Lung microvascular endothelial cell (primary cell): ENCODE measurements at places on chromosomes 11 and 22.

GRCh38 chr11:83617671-83618070 lies 331.5 kb upstream of the CCDC90B start:
- DNase-seq: no peak

GRCh38 chr11:75719340-75720239 lies 2.0 kb downstream of the MOGAT2 start:
- no peak for DNase-seq

GRCh38 chr11:132310390-132311375 lies 940.3 kb downstream of the NTM start:
- no peak for DNase-seq

DNA sequence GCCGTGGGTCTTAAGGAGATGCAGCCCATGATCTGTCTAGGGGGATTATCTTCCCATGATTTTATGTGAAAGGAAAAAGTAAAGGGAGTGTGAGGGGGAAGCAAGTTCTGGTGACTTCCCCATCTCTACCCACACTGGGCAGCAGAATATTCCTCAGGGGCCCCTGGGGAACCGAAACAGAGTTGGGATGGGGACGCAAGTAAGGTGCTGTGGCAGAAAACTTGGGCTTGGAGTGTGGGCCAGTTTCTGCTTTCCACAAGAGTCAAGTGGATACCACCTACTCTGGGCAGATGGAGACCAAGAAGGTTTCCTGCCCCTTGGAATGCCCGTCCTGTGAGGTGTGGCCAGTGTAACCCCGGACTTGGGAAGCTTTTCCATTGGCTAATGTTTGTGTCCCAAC lies 64.4 kb downstream of the SGSM3 start:
- no peak for DNase-seq

- no peak for DNase-seq
Measured at GRCh38 chr22:47850644-47851151, 1088.2 kb downstream of the TBC1D22A start.

DNA sequence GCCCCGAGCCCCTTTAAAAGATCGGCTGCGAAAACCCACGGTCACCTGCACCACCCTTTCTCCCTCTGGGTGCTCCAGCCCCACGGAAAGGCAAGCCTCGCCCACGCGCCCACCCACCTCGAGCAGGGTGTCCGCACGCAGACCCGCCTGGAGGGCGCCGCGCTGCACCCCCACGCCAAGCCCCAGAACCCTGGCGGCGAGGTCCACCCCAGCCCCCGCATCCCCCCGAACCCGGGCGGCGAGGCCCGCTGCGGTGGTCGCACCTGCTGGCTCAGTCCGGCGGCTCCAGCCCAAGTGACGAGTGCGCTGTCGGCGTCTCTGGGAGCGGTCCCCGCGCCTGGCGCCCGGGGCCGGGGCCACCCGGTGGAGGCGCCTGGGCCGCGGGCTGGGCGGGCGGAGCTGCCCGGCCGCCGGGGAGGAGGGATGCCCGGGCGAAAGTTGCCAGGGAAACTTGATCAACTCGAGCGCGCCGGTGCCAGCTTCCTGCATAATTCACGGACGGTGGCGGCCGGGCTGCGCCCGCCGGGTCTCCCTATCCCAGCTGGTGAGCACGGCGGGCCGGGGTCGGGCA lies 1.1 kb downstream of the SHANK2 start:
- no peak for DNase-seq

DNA sequence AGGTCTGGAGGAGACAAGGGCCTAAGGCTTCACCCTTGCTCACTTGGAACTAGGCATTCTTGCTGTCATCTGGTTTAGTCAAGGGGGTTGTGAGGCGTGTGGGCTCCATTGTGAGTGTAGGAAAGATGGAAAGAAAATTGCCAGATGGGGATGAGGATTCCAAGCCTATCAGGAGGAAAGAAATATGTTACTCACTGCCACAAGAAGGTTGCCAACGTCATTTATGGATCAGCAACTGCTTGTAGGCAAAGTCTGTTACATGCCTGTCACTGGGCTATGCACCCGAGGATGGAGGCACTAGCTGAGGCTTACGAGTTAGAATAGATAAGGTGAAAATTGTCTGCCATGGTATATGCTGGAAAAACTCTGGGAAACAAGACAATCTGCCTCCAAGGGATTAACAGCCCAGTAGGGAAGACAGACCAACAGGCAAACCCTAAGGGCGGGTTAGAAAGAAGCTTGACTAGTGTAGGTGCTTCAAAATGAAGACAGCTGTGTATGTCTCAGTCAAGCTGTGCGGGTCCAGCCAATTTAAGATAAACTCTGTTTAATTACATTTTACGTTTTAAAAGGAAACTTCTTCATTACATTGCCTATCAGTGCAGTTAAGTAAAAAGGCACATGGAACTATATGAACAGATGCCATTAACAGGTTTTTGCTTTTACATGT lies 47.4 kb downstream of the SNX19 start:
- no peak for DNase-seq

GRCh38 chr11:57772562-57772961 lies 11.0 kb downstream of the CTNND1 start:
- no peak for DNase-seq

GRCh38 chr11:104451197-104451893 lies 287.4 kb upstream of the PDGFD start:
- no peak for DNase-seq

- DNase-seq: no peak
Measured at GRCh38 chr22:48459259-48459658, 1368.4 kb downstream of the BRD1 start.

GRCh38 chr22:38435010-38435409 lies 20.0 kb downstream of the KCNJ4 start:
- DNase-seq: no peak

GRCh38 chr11:93251922-93252321 lies 54.1 kb upstream of the SLC36A4 start:
- no peak for DNase-seq

- DNase-seq: peak; percentile 59
Measured at GRCh38 chr11:95688501-95689222, 100.9 kb downstream of the FAM76B start.

GRCh38 chr22:25714739-25715138 lies 27.2 kb upstream of the MYO18B start:
- no peak for DNase-seq

GRCh38 chr11:57307666-57308270 lies 17.0 kb downstream of the TNKS1BP1 start:
- DNase-seq: no peak

DNA sequence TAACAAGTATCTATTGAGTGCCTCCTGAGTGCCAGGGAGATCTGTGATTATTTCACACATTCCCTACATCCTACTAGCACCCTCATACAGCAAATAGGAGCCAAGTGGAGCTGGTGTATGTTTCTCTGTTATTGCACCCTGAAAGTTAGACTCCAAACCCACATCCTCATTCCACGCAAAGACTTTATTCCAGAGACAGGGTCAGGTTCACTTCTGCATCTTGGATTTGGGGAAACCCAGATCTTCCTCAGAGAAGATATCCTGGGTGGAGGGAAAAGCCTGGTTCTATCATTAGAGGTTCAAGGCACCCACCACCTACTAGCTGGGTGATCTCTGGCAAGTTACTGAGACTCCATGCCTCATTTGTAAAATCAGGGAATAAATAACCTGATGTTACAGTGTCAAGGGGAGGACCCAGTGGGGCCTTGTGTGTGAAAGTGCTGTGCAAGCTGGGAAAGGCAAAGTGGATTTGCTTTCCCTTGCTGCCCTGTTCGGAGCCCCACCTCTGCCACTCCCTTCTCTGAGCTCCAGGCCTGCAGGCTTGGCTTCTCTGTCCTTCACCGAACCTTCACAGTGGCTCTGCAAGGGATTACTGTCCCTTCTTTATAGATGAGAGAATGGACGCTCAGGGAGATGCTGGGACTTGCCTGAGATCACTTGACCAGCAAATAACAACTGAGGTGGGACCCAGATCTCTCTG lies 991 bp upstream of the SLCO2B1 start:
- no peak for DNase-seq

DNA sequence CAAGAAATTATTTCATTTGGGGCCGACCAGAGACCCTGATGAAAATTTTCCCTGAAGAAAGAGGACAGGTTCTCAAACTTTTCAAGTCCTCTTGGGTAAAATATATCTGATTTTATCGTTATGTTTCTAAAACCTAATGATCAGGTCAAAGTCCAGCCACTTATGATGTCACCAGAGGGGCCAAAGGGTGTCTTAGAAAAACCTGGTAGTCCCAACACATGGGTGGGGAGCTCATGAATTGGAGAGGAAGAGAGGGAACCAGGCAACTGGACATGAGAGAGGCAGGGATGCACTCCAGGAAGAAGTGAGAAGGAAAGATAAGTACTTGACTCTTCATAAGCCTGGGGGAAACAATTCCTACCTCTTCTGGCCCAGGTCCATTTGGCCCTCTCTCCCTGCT lies 9.2 kb downstream of the SLC5A1 start:
- DNase-seq: no peak

DNA sequence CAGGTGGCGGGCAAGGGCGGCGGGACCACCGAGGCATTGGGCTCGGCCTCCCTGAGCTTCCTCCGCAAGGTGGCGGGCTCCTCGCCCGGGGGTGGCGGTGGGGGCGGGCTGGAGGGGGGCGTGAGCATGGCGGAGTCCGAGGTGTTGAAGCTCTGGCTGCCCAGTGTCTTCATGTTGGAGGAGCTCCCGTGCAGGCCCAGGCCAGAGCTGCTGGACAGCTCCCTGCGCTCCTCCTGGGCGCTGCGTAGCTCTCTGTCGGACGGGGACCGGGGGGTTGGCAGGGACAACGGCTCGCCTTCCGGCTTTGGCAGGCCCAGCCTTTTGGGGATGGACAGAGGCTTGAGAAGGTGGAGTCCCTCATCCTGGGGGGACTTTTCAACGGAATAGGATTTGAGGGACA lies 43.9 kb upstream of the BID start:
- no peak for DNase-seq
